CD4-positive, alpha-beta T cell treated with Interleukin-4 for 1 hour (primary cell): ENCODE measurements at places on chromosomes 11 and 22.

GRCh38 chr11:35563484-35564244 is 38.2 kb upstream of the PAMR1 start:
- no peak for DNase-seq

GRCh38 chr11:64571050-64571409 is 20.0 kb upstream of the SLC22A12 start:
- DNase-seq = no peak

DNA sequence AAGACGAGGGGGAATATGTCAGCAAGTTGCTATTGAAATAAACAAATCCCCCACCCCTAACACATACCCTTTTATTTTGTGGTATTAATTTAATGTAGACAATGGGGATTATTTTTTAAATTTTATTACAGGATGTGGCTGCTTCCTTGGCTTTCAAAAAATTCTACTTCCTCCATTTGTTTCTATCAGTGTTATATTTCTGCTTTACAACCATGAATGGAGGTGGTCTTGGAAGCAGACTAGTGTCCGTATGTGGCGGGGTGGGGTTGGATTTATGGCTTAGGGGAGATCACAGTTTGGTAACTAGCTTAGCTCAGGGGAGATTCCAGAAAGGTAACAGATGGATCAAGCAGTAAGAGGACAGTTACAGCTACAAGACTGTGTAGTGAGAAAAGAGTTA is 39.3 kb upstream of the PICALM start:
- DNase-seq = no peak

- DNase-seq = no peak
These were observed 217.1 kb downstream of the BLID start for GRCh38 chr11:121898903-121899302.

GRCh38 chr11:1514336-1515061 is 27.9 kb upstream of the MOB2 start:
- DNase-seq = no peak

DNA sequence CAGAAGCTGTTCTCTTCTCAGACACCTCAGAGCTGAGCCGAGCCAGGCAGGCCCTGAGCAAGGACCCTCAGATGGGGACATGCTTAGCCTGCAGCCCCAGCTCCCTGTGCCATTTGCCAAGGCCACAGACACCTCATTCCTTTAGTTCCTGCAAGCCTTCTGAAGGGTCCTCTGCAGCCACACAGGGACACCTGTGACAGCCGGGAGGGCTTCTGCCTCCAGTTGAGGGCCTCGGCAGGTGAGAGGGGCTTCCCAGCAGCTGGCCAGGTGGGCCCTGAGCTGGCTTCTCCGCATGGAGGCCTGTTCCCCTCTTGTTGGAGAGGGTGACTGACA is 18.2 kb downstream of the INCENP start:
- no peak for DNase-seq

GRCh38 chr11:283405-284104 is 5.3 kb downstream of the NLRP6 start:
- DNase-seq = no peak

DNA sequence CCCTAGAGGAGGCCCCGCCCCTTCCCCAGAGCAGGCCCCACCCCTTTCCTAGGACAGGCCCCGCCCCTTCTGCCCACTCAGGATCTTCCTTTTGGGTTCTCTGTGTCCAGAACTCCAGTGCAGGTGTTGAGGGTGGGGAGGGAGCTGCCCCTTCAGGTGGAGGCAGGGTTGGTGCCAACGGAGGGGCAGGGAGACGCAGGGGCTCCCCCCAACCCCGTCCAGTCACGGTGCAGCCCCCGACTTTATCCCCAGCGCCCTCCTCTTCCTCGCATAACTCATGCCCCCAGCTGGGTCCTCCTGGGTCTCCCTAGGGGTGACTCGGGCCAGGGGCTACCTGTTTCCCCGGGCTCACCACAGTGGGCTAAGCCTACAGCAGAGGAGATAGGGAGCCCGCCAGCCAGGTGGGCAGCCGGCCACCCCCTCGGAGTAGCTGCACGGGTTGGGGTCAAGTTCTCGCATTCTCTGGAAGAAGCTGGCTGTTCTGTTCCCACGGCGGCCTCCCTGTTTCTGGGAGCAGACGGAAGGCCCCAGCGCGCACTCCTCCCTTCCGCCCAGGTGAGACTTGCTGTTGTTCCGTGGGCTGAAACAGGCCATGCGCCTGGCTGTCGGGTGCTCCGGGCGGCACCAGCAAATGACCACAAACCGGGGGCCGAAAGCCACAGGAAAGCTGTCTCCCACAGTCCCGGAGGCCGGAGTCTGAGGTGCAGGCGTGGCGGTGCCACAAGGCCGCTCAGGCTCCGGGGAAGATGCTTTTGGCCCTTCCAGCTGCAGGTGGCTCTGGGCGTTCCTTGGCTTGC is 38.9 kb downstream of the MUC2 start:
- DNase-seq = no peak

DNA sequence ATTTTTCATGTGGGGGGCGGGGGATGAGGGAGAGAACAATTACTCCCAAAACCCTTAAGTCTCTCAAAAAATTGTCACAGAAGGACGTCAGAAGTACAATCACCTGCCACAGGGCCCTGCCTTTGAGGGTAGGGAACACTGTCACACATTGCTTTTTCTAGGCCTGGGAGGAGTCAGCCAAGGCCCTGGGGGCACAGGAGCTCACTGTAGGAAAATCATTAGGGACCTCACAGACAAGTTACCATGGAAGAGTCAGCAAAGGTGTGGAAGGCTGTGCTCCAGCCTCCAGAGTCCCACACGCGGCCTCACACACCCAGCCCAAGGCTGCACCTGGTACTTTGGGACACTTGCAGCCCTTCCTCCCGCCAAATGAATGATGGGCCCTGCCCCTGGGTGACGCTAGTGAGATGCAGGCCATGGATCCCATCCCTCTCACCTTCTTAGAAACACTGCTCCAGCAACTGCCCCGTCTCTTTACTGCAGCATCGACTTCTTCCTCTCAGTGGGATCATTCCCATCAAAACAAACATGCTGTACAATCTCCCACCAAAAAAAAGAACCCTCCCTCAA is 3.3 kb downstream of the PLEKHA7 start:
- no peak for DNase-seq

DNA sequence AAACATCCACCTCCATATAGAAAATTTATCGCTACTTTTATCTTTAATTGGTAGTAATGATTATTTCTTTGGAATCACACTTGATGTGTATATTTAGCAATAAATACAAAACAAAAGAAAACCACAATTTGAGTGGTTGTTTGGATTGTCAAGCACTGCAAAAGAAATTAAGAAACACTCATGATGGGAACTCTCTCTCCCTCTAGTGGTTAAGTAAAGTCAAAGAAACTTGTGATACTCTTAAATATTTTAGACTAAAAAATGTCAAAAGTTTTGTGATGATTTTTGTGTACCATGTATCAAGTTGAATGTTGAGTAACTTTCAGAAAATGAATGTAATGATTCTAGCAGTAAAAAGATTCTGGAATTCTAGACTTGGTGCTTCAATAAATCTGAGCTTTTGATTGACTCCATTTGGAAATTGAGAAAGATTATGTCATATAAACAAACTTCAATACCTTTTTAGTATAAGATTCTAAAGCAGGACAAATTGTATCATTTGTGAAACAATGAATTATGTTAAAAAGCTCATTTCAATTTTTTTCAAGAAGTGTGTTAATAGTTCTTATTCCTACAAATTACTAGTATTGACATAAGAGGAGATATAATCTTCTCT is 20.8 kb downstream of the MUC15 start:
- no peak for DNase-seq
